ENCODE measurements at places on chromosomes 11 and 22.

DNA sequence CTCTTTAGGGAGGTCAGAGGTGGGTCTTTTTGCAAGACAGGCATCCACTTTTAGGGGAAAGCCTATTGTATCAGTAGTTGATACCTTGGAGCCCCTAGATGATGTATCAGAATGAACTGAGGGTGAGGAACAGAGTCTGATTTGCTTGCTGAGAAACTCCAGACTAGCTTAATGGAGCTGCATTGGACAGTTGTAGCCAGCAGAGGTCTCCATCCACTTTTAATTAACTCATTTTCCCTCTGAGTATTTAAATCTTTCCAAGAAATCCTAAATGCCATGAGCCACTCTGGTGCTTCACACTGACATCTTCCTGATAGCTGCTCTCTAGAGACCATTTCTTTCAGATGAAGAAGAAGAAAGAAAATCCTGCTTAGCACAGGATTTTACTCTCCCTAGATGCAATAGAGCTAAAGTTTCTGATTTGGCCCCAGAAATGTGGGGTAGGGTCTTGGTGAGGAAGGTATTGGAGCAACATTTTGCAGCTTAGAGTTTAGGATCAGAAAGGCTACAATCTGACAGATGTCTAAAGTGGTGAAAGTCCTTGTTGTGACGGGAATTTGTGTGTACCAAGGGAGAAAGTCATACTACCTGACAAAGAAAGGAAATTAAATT is 38.0 kb downstream of the EXT2 start:
- peak; percentile 15 for DNase-seq

DNA sequence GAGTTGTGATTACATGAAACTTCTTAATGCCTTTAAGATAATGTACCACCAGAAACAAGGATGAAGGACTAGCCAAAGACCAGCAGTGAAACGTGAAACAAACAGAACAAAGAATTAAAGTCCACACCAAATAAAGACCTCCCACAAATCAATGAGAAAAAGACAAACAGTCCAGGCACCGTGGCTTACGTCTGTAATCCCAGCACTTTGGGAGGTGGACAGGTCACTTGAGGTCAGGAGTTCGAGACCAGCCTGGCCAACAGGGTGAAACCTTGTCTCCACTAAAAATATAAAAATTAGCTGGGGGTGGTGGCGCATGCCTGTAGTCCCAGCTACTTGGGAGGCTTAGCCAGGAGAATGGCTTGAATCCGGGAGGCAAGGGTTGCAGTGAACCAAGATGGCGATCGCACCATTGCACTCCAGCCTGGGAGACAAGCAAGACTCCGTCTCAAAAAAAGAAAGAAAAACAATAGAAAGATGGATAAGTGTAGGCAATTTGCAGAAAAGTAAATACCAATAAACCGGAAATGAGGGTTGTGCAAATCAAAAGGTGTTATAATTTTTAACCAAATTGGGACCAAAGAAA is 167.8 kb upstream of the GRK3 start:
- DNase-seq = no peak

DNA sequence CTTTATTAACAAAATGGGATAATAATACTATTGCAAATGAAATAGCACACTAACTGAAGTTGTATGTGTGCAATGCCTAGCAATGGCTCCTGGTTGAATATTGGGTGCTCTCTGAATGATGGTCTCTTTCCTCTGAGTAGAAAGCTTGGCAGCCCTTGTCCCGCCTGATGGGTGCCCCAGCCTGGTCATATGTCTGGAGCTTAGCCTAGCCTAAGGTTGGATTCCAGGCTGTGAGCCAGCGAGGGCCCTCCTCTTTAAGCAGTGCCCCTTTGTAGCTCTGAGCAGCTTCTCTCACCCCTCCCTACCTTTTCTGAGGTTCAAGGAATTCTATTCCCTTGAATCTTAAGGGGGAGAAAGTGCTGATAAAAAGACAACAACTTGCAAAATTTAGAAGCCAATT is 499.9 kb downstream of the NTM start:
- DNase-seq = no peak

GRCh38 chr22:45677063-45677462 is 5.4 kb downstream of the ATXN10 start:
- no peak for DNase-seq

DNA sequence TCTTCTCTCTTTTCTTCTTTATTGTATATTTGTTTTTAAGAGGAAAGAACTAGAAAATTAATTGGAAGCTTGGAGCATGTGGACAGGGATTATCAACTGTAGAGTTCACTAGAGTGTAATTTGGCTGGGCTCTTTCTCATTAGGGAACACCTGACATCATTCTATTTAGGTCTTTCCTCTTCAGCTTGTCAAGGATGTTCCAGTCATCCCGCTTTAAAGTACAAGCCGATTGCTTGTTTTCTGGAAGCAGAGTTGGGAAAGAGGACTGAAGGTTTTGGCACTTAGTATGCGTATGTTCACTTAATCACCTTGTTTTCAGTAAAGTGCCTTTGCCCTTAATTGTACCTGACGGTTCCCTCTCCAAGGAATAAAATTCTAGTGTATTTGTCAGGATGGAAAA is 111.6 kb downstream of the WNT11 start:
- no peak for DNase-seq

- no peak for DNase-seq
These were observed 28.5 kb downstream of the BTBD10 start for GRCh38 chr11:13434247-13435205.

- no peak for DNase-seq
These were observed 858.4 kb downstream of the NTM start for GRCh38 chr11:132228746-132229325.

GRCh38 chr11:72750086-72750485 is 2.1 kb downstream of the ARAP1 start:
- no peak for DNase-seq

DNA sequence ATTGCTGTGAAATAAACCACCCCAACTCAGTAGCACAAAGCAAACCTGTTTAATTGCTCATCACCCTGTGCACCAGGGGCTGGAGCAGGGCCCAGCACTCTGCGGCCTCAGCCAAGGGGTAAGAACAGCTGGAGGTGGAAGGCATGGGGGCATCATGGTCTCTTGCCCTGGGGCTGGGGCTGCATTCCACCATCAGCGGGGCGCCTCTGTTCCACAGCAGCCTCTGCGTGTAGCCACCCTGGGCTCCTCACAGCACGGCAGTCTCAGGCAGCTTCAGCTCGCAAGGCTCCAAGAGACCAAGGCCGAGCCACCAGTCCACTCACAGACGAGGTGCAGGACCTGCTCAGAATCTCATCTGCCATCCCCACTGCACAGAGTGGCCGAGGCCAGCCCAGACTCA is 630.7 kb downstream of the TBC1D22A start:
- DNase-seq = no peak

- no peak for DNase-seq
These were observed 204.6 kb downstream of the DBX1 start for GRCh38 chr11:19955660-19956059.

GRCh38 chr11:43243927-43244326 is 67.9 kb upstream of the API5 start:
- DNase-seq = no peak

DNA sequence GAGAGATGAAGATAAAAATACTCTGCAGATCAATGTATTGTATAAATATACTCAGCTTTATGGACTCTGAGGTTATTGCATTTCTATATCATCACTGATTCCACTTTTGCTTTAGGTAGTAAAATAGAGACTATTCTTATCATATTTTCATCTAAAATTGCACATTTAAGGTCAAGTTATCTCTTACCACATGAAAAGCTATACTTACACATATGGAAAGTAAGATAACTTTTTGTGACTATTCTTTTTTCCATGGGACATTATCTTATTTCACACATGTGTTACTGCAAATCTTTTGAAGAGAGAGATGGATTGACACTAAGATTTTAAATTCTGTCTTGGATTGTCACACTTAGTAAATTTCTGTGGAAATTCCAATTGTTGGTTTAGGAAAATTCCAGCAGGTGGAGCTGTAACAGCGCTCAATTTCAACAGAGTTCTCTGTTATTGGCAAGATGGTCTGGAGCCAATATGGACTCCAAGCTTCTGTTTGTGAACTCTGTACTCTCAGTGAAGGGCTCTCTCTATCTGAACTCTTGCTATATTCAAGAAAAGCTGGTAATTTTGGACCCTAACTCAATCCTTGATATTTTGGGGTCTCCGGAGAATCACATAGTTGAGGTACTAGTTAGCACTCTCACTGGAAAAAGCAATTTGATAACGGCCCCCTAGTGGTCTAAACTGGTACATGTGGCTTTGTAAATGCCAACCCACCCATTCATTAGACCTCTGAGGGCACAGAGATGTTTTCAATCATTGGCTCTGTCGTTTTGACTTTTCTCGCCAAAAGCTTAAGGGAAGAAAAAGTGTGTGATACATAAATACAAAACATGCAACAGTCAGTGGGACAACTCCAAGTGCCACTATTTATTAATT is 429.7 kb downstream of the ETS1 start:
- DNase-seq = peak; percentile 28
